ENCODE measurements at places on chromosomes 4 and X.

DNA sequence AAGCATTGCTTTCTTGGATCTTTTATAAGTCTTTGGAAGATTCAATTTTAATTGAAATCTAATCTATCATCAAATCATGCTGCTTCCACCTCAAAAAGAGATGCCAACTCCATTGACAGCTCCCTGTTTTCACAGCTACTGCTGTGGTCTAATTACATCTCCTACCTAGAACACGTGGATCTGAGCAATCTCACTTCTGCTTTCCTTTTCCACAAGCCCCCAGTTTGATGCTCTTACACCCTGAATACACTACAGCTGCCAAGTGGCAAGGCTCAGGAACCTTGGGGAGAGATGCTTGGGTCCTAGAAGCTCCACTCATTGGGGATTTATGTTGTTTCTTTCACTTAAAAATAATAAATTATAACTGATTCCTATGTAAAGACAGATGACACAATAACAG lies 172.0 kb downstream of the CFAP299 start:
- no peak for DNase-seq
- H3K36me3 ChIP-seq, result no peaks in the 10 kb centered on the region
- H3K4me1 ChIP-seq, result no peaks in the 10 kb centered on the region
- H3K27me3 ChIP-seq, result no peaks in the 10 kb centered on the region
- no peak overlapping the region for H3K27ac ChIP-seq

GRCh38 chr4:71300964-71301363 lies 37.9 kb upstream of the SLC4A4 start:
- DNase-seq, result no peak
- no peaks in the 10 kb centered on the region for H3K36me3 ChIP-seq
- H3K27ac ChIP-seq, result no peak overlapping the region
- H3K4me3 ChIP-seq, result no peak overlapping the region

DNA sequence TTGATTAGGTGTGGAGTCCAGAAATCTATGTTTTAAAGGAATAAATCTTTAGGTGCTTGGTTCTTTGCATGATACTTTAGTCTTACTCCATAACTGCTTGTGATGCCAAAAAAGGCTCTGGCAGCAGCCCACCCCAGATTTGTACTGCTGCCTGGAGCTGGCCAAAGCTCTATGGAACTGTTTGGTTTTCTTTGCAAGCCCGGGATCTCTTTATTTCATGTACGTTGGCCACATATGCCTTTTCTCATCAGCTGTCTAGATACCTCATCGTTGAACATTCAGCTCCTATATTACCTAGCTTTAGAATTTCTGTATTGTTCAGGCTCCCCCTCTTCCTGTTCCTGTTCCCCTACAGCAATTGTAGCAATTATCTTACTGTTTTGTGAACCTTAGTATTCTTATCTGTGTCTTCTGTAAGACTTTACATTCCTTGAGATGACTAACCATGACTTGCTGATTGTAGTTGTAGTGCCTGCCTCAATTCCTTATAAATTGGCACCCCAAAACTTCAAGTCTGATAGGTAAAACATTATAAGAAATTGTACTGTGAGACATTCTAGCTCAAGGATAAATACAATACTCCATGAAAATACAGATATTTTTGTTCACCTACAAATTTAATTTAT lies 199.4 kb upstream of the GPRIN3 start:
- H3K4me1 ChIP-seq, result no peaks in the 10 kb centered on the region
- H3K4me3 ChIP-seq, result no peak overlapping the region
- no peak overlapping the region for H3K27ac ChIP-seq
- DNase-seq, result no peak
- no peaks in the 10 kb centered on the region for H3K36me3 ChIP-seq
- peaks cover 2% of the 10 kb centered on the region for H3K27me3 ChIP-seq

GRCh38 chr4:121071640-121072223 lies 603 bp downstream of the NDNF start:
- peaks cover 9% of the 10 kb centered on the region for H3K27me3 ChIP-seq
- H3K4me3 ChIP-seq, result peak overlapping the region; percentile 83
- peak overlapping the region; percentile 66 for H3K27ac ChIP-seq
- DNase-seq, result no peak

- no peaks in the 10 kb centered on the region for H3K36me3 ChIP-seq
- no peaks in the 10 kb centered on the region for H3K4me1 ChIP-seq
- H3K4me3 ChIP-seq, result no peak overlapping the region
- H3K27ac ChIP-seq, result no peak overlapping the region
- no peaks in the 10 kb centered on the region for H3K27me3 ChIP-seq
- DNase-seq, result no peak
These were observed 59.3 kb upstream of the UCP1 start for GRCh38 chr4:140628016-140628415.

DNA sequence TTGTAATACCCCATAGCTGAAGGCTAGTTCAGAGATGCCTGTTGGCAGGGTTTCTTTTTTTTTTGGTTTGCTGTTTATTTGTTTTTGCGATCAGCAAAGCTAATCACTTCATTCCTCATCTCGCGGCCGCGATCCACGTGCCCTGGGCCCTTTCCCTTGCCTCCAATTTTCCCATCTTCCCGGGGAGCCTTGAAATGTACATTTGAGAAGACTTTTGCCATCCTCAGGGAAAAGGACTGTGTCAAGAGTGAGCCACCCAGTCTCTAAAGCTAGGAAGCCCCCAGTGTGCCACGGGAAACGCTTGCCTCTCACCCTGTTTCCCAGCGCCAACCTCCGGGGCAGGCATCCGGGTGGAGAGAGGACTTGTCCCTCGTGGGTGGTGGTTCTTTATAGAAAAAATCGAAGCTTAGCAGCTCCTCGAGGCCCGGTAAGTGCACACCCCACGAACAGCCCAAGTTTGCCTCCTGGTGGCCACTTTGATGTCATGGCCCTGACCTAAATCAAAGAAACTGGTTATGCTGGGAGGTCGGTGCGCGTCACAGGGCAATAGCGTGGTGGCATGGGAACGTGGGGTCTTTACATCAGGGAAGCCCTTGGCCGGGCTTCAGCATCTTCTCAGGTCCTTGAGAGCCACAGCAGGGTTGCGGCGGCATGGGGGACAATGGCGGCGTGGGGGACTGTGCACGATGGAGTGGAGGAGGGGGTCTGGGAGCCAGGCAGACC lies 42.0 kb downstream of the MAP7D3 start:
- peak; percentile 59 for DNase-seq
- H3K4me3 ChIP-seq, result no peak overlapping the region
- H3K27ac ChIP-seq, result peak overlapping the region; percentile 65
- peaks cover 7% of the 10 kb centered on the region for H3K4me1 ChIP-seq

DNA sequence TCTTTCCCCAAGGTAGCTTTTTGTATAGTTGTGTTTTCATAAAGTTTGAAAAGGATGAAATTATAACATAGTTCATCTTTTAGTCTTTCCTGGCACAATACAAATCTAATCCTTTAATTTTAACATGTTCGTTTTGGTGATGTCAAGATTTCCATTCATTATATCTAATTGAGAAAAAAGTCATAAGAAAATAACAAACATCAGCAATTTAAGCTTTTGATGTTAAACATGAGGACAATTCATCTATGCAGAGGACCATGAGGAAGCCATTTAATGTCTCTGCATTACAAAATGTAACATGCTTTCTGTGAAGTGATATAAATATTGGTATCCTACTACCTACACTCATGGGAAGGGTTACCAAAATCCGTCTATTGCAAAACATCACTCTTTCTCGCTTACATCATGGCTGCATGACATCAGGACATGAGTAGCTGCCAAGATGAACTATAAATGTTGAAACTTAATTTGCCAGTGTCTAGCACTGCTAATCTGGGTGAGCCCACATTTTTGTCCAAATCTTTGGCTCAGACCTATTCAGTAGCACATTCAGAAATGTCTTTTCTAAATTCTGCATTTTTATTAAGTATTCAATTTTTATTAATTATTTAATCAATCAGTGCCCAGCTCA lies 9.5 kb downstream of the EPGN start:
- no peaks in the 10 kb centered on the region for H3K4me1 ChIP-seq
- no peaks in the 10 kb centered on the region for H3K36me3 ChIP-seq
- DNase-seq, result no peak
- H3K27ac ChIP-seq, result no peak overlapping the region
- H3K27me3 ChIP-seq, result no peaks in the 10 kb centered on the region

DNA sequence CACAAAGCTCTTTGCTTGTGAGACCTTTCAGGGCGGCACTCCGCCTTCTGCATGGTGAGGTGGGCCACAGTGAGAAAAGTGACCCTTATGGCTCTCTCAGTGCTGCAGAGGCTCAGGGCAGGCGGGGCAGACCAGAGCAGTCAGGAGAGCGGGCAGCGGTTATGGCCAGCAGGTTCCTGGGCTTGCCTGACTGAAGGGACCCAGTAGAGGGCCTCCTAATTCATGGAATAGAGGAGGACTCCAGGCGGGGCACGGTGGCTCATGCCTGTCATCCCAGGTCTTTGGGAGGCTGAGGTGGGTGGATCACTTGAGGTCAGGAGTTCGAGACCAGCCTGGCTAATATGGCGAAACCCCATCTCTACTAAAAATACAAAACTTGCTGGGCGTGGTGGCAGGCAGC lies 91.4 kb downstream of the CLNK start:
- no peak for DNase-seq
- no peaks in the 10 kb centered on the region for H3K36me3 ChIP-seq
- H3K27me3 ChIP-seq, result peaks cover 3% of the 10 kb centered on the region
- no peak overlapping the region for H3K4me3 ChIP-seq
- no peaks in the 10 kb centered on the region for H3K4me1 ChIP-seq
